NT2/D1 (cell line): ENCODE measurements at places on chromosomes 12 and 14.

- no peak for DNase-seq
Measured at GRCh38 chr12:95319694-95320331, 102.2 kb downstream of the VEZT start.

DNA sequence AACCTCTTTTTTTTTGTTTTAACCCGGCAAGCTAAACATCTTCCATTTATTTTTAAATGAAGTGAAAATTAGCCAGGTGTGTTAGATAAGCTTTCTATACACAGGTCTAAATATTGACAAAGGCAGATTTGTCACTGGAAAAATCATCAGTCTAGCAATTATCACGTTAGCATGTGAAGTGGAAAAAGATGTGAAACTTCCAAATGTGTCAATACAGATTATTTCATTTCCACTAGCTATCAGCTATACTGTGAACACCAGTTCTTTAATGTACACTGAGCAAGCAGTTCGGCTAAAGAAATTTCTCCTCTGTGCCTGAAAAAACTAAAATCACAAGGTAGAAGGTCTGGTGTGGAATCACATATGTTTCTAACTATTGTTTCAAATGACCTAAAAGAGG lies 96.6 kb upstream of the G2E3 start:
- no peak for DNase-seq

- DNase-seq, result no peak
Measured at GRCh38 chr14:71328183-71328582, 420.9 kb downstream of the PCNX1 start.

DNA sequence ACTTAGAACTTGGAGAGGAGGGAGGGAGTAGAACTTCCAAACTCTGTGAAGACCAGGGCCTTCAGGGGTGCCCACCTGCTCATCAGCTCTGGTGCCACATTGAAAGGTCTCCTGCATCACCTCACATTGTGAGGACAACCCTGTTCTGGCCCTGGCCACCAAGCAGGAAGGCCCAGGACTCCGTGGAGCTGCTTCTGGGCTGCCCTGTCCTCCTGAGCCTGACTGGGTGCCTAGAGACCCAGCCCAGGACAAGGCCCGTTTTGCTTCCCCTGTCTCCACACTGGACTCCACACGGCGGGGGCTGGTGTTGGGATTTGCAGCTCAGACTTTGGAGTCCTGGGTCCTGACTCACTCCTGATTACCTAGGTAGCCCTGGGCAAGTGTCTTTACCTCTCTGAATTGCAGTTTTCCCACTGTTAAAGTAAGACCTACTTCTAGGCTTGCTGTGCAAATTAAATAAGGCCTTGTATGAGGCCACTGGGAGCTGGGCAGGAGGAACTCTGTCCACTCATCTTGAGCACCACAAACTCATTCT lies 12.5 kb upstream of the KRT82 start:
- DNase-seq, result no peak

GRCh38 chr14:37594238-37594970 lies 645 bp downstream of the FOXA1 start:
- no peak for DNase-seq

DNA sequence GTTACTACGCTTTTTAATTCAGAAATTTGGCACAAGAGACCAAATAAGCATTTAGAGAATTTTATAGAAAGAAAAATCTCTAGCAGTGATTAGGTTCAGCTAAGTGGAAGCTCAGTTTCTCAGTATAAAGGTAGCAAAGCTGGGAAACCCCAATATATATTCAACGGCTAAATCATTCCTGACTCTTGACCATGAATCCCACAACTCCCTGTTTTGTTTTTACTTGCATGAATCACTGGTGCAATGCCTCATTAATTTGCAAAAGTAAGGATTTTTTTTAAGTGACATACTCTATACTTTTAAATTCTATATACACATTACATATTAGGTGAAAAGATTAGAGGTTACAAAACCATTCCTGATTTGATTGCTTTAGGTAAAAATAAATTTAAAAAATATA lies 74.3 kb upstream of the PLEKHG7 start:
- DNase-seq, result no peak

- DNase-seq, result no peak
Measured at GRCh38 chr12:27513155-27513824, 10.7 kb upstream of the PPFIBP1 start.

DNA sequence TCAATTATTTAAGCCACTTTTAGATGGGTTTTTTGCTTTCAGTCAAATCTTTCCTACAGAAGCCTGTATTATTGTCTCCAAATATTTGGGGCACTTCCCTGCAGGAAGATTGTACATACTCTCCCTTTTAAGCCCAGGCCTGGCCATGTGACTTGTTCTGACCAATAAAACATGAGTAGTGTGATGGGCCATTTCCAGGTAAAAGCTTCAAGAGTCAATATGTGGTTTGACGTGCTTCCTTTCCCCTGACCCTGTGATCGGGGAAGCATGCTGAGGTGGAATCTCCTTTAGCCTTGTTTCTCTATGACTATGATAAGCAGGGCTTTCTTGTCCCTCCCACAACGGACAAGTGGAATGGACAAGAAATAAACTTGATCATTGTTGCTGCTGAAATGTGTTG lies 14.2 kb upstream of the NIN start:
- no peak for DNase-seq

DNA sequence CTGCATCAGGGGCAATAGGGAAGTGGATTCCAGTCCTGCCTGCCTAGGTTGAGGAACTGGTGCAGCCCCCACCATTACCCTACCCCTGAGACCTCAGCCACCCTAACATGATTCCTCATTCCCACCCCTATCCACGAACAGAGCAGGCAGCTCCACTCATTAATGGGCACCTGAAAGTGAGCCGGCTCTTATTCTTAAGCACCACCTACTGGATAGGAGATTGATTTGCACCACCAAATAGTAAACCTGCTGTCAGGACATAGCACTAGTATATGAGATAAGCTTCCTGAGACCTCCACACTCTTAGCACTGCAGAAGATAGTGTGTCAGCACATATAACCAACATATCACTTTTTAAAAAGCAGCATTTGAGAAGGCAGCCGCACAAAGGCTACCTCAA lies 573.2 kb downstream of the SOX5 start:
- no peak for DNase-seq

- no peak for DNase-seq
Measured at GRCh38 chr12:117805865-117806264, 162.9 kb downstream of the KSR2 start.

GRCh38 chr14:103846097-103846496 lies 1.3 kb downstream of the PPP1R13B start:
- no peak for DNase-seq

- no peak for DNase-seq
Measured at GRCh38 chr14:51821822-51822221, 38.6 kb upstream of the GNG2 start.

- DNase-seq, result no peak
Measured at GRCh38 chr14:21074398-21075272, 4.5 kb downstream of the ARHGEF40 start.

DNA sequence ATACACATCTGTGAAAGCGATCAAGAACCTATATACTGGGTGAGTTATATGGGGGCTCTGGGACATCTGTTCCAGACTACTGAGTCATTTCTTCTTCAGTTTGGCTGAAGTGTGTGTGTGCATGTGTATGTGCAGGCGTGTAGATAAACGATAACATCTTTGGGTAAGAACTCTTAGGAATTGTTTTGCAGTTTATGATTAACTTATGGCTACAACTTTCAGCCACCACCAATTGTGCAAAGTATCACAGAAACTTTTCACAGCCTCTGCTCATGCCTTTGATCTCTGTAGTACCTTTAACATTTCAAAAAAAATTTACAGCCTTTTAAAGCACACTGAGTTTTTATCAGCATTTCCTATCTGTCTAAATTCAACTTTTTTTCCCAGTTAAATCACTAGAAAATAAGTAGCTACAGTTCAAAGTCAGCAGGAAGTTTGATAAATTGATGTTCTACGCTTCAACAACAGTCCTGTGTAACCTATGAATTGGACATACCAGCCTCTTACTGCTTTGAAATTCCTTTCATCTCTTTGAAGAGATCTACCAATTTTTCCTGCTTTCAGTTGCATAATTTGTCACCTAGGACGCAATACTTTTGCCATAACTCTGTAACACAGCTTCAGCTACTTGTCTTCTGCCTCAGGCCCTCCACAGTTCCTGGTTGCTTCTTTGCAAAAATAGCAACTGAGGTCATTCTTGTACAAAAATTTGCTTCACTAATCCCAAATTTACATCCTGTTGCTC lies 43.0 kb downstream of the PPM1H start:
- DNase-seq, result no peak

DNA sequence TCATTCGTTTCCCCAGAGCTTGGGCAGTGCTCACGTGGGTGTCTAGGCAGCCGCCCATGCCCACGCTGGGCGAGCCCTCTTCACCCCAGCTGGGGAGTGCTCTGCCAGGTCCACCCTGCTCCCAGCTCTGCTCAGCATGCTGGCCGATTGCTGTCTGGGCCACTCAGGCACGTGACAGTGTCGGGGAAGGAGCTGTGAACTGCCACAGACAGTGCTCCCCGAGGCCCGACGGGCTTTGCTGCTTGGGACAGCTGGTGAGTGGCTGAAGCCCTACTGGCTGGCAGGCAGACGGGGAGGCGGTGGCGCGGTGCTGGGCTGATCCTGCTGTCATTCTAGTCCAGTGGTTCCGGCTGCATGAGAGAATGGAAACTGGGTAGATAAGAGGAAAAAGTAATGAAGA lies 15.8 kb downstream of the NOC4L start:
- DNase-seq, result no peak

GRCh38 chr14:90332271-90332584 lies 487 bp upstream of the NRDE2 start:
- no peak for DNase-seq
